SK-MEL-5 (cell line): ENCODE measurements at places on chromosomes 5 and 9. TPM values are rescaled to one million over a fixed set of nuclear protein-coding genes. Genes with fewer than 3 reads are reported as not detected.

HRCT1 gene
- not detected in 2 replicates for total RNA-seq

DNA sequence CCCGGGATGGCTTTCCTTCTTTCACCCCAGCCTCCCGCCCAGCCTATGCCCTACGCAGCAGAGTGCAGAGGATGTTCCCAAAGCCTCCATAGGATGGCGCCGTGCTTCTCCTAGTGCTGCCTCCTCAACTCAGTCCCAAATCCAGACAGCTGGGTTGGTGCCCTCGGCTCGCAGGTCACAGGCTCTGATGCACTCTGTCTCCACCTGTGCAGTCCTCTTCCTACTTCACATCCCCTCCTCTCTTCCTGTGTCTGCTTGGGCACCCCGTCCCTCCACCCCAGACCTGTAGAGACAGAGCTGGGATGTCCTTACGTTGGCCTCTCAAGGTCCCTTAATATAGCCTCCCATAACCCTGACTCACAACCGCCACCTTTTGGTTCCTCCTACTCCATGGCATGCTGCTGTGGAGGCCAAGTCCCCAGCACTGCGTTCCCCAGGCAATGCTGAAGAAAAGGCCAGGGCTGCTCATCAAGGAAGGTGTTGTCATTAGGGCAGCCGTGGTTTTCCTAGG, 314.4 kb downstream of the GADD45G start:
- DNase-seq, result peak; percentile 60

DNA sequence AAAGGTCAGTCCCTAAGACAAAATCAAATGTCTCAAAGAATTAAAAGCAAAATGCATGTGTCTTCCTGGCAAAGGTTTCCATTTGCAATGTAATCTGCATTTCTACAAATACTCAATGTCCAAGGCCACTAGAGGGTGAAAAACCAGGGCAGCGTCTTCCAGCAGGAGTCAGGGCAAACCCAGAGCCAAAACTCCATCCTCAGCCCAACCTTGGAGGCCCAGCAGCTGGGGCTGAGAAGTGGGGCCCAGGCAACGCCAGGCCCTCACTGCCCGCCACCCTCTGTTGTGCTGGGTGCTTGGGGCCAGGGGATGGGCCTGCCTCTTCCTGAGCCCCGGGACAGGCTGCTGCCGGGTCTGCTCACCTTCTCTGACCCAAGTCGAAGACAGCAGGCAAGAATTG, 200.1 kb downstream of the PAX5 start:
- peak; percentile 19 for DNase-seq

PCDHGB7 gene
- 7.4 and 8.6 TPM in 2 replicates for total RNA-seq

DNA sequence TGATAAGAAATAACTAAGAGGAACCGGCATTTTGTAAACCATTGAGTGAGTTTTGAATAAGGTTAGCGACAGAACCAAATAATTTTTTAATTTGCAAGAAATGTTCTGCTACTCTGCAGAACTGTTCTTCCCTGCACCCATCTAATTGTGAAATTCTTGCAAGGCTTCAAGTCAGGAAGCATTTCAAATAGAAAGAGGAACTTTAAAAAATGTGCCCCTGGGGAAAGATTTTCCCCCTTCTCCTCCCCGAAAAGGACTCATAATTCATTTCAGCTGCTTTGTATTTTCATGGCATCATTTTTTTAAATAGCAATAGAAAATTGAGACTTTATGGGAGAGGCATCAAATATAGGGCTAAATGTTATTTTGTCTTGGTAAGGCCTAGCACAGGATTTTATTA, 180.9 kb upstream of the ANKRD55 start:
- DNase-seq, result no peak

GRCh38 chr5:41598011-41598410, 87.6 kb upstream of the PLCXD3 start:
- DNase-seq, result peak; percentile 14

DNA sequence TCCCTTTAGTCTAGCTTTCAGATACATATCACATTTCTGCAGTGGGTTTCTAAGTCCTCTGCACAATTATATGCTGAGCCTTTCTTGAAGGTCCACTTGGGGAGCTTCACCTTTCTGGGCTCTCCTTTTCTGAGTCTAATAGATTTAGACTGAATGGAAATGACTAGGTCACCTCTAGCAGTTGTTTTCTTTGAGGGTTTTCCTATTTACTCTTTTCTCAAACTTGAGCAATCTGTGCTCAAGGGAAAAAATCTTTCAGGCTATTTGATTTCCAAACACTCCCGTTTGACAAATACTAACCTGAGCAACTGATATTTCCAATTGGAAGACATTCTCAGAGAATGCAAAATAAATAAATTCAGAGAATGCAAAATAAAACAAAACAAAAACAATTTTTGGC, 39.0 kb downstream of the ISOC1 start:
- DNase-seq, result no peak

TAF7 gene
- 60.5 and 60.9 TPM in 2 replicates for total RNA-seq

DNA sequence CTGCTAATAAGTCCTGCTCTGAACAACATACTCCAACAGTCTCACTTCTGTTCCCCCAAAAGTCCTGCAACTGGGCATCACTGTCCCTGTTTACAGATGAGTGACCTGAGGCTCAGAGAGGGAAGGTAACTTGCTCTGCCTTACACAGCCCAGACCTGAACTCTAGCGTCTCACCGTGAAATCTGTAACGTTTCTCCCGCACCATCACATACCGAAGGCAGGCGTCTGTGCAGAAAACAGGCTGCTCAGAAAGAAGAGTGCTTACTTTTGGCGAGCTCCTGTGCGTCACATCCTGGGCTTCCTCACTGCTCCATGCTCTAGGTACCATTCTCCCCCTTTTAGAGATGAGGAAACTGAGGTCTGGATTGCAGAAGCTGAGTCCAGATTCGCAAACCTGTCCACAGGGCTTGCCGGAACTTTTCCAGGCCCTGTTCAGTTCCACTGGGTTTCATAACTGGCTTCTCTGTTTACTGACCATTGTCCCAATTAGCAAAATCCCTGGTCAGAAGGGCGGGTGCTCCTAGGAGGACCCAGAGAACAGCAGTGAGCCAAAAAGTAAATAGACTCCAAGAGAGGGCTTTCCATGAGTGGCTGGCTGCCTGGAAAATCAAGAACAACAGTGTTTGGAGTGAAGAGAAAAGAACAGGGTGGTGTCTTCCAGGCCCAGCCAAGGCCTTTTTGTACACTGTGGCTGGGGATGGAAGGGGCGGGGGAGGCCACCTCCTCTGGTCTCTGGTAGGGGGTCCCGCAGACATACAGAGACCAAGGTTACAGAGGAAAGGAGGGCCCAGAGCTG, 27.1 kb downstream of the GSN start:
- DNase-seq, result no peak
